Memory B cell (primary cell): ENCODE measurements at places on chromosomes 3 and 15.

GRCh38 chr15:79965846-79966630 is 5.0 kb downstream of the BCL2A1 start:
- DNase-seq, result no peak

GRCh38 chr3:55686426-55687254 is 199.5 kb upstream of the WNT5A start:
- DNase-seq, result no peak

DNA sequence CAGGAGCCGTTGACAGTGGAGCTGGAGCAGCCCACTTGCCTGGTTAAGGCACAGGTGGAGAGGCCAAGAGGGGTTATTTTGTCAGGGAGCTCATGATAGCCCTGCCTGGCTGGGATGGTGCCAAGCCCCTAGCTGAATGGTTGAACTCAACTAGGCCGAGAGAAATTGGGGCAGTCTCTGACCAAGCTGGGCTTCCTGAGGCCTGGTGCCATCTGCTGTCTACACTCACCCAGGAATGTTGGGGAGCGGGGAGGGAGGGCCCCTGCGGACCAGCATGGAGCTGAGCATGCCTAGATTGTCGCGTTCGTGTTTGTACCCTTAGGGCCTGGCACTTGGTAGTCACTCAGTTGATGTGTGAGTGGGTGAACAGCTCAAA is 1.2 kb downstream of the BRPF1 start:
- DNase-seq, result no peak

- DNase-seq, result no peak
Measured at GRCh38 chr3:58520403-58521335, 16.3 kb downstream of the ACOX2 start.

DNA sequence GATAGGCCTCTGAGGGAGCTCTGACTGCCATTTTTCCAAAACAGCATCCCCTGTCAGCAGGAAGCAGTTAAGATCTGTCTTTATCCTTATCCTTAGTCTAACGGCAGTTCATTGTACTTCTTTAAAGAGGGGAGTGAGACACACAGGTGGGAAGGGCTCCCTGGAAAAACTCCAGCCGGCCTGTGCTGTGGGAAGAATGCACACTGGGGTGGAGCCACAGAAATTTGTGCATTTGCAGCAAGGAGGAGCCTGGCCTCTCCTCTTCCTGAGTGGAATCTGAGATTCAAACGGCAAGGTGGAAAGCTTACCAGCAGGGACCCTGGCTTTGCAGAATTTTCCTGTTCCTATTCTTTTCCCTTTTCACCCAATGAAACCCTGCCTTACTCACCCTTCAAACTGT is 1209.4 kb downstream of the ROBO2 start:
- DNase-seq, result no peak

- no peak for DNase-seq
Measured at GRCh38 chr3:74423867-74424266, 190.6 kb downstream of the CNTN3 start.

DNA sequence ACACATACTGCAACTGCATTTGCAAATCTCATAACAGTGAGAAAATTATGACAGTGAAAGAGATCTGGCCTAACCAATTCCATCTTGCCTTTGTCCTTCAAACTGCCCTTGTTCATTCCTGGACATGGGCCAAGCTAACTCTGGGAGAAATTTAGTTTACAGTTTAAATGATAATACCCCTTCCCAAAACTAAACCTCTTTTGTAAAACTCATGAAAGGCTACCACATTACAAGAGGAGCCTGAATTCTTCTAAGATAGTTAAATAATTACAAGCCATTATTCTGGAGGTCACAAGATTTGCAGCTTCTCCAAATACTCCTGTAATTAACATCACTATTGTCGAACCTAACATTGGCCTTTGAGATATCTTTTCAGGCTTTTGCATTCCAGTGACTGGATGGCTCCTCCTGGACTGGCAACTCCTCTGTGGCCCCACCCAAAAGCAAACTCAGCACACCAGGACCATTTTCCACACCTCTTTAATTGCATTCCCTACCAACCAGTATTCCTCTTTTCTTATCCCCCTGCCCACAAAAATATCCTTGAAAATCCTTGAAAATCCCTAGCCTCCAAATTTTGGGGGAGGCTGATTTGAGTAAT is 8.8 kb upstream of the FAM240A start:
- no peak for DNase-seq

DNA sequence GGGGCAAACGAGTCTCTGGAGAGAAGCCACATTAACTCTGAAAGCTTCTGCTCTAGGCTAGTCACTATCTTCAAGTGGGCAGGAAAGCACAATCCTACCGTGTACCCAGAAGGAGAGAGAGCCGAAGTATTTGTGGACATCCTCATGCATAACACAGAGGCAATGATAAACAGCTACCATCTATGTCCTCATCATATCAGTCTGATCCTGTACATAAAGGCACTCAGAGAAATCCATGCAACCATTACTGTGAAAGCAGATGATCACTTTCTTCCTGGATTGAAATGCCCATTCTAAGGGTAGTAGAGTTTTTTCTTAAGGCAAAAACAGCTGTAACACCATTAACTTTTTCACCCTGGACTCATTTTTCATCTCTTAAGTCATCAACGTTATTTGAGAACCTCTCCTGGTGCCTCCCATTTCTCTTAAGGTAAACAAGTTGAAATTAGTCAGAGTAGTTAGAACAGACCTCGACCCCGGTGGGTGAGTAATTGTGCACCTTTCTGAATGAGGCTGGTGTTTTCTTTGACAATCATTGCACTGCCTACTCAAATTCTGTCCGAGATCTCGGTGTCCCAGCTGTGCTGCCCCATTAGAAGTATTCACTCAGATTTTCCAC is 327.4 kb downstream of the SHQ1 start:
- DNase-seq, result no peak

DNA sequence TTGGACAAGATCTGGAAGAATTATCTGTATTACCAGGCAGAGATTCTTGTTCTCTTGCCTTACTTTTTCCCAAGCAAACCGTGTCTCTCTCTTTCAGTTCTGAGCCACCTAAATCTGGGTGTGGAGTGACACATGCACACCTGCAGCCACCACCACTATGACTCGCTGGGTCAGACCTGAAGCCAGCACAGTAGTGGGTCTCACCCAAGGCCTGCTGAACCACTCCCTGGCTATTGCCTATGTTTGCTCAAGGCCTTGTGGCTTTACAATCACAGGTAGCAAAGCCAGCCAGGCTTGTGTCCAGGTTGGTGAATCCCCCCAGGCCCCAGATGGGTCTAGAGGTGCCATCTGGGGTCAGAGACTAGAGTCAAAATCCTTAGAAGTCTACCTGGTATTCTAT is 28.7 kb upstream of the COPB2 start:
- no peak for DNase-seq

GRCh38 chr3:50689558-50689957 is 14.8 kb downstream of the DOCK3 start:
- DNase-seq, result no peak

DNA sequence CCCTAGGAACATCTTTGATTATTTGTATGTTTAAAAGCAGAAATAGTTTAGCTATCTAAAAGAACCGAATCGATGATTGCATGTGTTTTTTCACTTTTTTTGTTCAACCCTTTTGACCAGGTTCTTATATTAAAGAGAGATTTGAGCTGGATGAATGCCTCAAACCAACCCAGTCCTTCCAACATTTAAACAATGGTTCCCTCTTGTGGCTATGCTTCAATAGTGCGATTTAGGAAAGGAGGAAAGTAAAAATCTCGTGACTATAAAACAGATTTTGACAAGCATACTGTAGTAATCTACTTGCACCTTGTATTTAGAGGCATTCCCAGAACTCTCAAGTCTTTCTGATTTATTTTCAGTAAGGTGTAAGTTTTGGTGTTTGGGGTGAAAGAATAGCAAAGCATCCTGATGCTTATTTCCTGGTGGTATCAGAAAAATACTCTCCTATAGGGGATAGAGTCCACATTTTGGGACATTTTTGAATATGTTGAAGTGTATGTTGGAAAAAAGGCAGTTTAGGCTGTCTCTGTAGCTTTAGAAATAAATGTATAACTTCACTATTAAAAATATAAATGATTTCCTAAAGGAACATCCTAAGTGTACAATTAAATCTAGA is 159.6 kb upstream of the KCNH8 start:
- DNase-seq, result no peak

- DNase-seq, result peak; percentile 53
Measured at GRCh38 chr15:74835312-74835823, 7.6 kb downstream of the ULK3 start.

- no peak for DNase-seq
Measured at GRCh38 chr3:43735618-43736017, 44.9 kb downstream of the ABHD5 start.

DNA sequence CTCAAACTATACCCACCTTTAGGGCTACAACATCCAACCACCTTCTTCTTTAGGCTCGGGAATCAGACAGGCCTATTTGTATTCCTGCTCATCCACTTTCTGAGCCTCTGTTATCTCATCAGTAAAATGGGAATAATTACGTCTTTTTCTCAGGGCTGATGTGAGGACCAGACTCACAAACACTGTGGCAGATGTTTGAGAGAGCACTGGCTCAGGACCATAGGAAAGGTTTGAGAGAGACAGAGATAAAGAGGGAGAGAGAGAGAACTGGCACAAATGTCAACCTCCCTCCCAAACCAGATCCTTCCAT is 4.8 kb upstream of the DAPK2 start:
- DNase-seq, result no peak

GRCh38 chr15:55108858-55109518 is 87.8 kb downstream of the RSL24D1 start:
- DNase-seq, result no peak

DNA sequence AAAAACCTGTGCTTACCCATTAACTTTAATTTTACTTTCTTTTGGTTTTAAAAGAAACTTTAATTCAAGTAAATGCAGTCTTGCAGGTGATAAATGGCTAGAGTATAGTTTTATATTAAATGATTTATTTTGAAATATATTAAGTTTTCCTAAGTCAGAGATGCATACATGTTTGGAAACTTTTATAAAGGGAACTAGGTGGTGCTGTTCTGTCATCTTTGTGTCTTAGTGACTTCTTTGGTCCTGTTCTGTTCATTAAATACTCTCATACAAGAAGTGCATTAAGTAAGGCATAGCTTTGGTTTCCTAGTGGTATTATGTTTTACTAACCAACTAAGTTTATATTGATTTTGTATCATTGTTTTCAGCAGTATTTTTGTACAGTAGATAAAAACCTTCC is 15.6 kb downstream of the CADM2 start:
- DNase-seq, result no peak

GRCh38 chr15:51024735-51025453 is 69.8 kb downstream of the TNFAIP8L3 start:
- no peak for DNase-seq

DNA sequence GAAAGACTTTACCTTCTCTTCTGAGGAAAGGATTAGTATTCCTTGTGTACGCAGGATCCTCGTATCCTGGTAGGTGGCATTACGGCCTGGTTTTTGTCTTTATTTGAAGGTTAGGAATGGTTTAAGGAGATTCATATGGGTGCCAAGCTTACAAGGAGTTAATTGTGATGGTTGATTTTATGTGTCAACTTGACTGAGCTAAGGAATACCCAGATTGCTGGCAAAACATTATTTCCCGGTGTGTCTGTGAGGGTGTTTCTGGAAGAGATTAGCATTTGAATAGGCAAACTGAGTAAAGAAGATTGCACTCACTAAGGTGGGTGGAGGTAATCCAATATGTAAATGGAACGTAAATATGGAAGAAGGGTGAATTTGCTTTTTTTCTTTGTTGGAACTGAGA is 44.4 kb upstream of the ABI3BP start:
- no peak for DNase-seq

DNA sequence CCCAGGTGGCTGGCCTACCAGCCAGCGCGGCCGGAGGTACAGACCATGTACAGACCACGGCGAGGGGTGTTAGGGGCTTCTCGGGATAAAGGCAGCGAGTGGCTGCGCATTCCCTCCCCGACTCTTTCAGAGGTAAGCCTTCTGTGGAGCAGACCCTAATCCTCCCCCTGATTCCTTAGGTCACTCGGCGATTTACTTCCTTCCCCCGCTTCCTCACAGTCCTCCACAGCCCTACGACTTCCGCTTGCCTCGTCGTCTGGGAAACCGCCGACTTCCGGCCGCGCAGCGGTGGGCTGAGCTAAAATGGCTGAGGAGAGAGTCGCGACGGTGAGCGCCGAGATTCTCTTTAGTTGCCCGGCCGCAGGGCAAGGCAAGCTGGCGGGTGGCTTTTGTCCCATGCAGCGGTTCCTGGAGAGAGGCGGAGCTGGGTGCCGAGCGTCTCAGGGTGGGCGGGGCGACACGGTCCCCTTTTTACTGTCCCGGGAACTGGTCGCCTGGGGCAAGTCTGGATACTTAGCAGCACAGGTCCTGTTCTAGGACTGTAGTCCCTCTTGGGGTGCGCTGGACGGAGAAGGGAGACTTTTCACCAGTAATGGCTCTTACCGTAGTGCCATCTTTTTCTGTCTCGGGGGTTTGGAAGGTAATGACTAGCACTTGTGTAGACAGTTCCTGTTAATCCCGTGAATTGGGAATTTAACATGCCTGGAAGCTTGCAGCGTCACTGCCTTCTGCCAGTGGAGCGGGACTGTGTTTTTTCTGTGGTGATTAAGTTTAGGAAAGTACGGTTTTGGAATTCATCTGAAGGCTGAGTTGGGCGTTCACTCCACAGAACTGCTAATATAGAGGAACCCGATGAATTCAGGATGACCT is at the start of the genes BBS4 and HIGD2B:
Gene BBS4 (plus strand): TSS at position 283 of the 870 bp plus-strand sequence. CDS start 21 bp downstream, at position 304.
Gene HIGD2B (minus strand): TSS at position 258 of the 870 bp plus-strand sequence. CDS start 9,808 bp downstream, outside the sequence.
- peak; percentile 78 for DNase-seq

GRCh38 chr3:43028678-43029490 is 49.8 kb downstream of the GASK1A start:
- DNase-seq, result no peak

GRCh38 chr15:37099319-37100108 is 835 bp downstream of the MEIS2 start:
- no peak for DNase-seq

GRCh38 chr15:42137461-42138261 is 18.8 kb downstream of the PLA2G4F start:
- no peak for DNase-seq

DNA sequence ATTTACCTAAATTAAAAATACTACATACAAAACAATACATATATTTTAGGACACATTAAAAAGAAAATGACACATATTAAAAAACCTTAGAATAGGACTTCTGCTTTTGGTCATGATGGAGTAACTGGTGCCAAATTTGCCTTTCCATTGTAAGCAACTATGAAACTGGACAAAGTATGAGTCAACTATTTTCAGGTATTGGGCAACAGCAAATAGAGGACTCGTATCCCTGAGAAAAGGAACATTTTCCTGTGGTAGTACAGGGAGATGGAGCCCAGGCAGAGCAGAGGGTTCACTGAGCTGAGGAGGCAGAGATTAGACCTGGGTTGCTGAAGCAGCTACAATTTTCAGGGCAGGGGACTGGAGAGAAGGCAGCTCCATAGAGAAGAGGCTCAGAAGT is 14.7 kb downstream of the CCR1 start:
- no peak for DNase-seq

GRCh38 chr3:24496529-24497482 is 2.2 kb upstream of the THRB start:
- no peak for DNase-seq

- DNase-seq, result no peak
Measured at GRCh38 chr3:124526601-124527000, 203.7 kb upstream of the UMPS start.

DNA sequence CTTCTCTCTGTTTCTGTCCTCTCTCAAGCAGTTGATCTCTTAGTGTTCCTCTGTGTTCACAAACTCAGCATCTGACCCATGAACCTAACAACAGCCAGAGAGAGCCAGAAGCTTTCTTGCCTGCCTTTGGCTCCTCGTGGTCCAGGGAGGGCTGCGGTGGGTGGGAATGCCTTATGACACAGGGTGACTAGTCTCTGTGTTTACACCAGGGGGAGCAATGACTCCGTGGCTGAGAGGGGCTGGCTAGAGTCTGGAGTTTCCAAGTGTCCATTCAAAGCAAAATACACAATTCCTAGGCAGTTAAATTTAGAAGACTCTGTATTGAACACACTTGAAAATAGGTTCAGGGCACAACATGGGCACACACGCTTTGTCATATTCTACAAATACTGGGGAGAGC is 370.0 kb upstream of the FRG2C start:
- no peak for DNase-seq
